ENCODE measurements at places on chromosomes 11 and 22.

DNA sequence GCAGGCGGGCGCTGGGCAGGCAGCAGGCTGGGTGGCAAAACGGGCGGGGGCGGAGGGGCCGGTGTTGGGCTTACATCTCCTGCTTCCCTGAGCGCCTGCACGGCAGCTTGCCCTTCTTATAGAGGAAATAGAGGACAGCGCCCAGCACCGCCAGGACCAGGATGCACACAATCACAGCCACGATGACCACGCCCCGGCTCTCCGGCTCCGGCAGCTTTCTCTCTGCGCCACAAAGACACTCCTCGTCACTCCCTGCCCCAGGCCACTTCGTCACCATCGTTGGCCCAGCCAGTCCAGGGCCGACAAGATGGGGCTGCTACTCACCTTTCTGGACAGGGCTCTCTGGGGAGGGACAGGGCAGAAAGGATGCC lies 6.3 kb downstream of the MCAM start:
- no peak for DNase-seq

DNA sequence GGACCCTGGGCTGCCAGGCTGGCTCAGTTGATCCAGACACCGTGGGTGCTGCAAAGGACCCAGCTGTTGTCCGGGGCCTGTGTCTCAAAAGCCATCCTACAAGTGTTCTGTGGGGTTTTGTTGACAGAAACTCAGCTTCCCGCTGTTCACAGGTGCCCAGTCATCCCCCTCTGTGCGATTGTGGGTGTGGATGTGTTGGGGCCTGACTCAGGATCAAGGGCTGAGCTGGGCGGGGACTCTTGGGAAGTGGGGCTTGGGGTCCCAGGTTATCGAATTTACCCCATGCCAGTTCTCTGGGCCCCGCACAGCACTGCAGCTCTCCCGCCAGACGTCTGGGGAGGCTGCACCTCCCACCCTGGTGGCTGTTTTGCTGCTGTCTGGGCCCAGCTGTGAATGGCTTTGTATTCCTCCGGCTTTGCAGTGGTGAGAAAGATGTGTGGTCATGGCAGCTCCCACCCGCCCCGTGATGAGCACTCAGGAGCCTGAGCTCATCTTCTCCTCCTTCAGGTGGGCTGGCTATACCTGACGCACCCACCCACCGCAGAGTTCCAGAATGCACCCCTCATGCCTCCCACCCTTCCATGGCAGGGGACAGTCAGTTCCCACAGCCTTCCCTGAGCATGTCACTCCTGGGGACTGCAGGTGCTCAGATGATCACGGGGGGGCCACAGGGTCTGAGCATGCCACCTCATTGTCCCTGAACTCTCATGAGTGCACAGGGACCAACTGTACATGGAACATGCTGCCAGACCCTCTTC lies 3.6 kb upstream of the AP2A2 start:
- DNase-seq, result no peak

DNA sequence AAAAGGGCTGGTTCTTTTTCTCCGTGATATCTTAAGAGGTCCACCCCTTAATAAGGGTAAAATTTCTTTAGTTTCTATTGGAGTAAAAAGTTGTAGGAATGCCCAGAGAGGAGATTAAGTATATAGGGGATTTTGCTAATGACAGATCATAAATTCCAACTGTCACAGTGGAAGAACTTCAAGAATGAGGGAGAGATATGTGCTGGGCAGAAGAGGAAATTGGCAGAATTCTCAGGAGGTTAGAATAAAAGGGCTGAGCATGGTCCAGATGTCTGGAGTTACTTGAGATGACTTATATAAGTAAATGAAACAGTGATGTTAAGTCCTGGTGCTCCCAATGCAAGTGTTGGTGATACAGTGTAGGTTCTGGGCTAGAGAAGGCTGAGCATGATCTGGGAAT lies 417.6 kb upstream of the ARHGAP42 start:
- DNase-seq, result no peak

GRCh38 chr11:65918211-65919140 lies at the start of gene C11orf68:
C11orf68 (minus strand) TSS chr11:65919062; CDS start chr11:65919031, 31 bp downstream.
- peak; percentile 29 for DNase-seq

DNA sequence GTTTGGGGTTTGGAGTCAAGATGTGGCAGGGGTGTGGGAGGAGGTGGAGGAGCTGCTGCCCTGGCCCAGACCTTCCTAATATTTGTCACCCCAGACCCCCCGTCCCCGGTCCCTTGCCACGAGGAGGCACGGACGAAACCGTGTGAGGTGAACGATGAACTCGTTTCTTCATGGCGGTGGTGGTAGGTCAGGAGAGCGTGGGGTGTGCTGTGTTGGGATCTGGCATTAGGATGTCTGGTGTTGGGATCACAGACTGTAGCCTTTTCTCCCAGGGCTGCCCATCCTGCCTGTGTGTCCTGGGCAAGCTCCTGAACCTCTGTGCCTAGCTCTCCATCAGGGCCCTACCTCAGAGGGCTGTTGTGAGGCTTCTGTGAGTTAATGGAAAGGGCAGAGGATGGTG lies 8.4 kb downstream of the MAPK8IP2 start:
- no peak for DNase-seq

GRCh38 chr11:2699185-2699530 lies 636 bp downstream of the KCNQ1OT1 start:
- DNase-seq, result no peak

DNA sequence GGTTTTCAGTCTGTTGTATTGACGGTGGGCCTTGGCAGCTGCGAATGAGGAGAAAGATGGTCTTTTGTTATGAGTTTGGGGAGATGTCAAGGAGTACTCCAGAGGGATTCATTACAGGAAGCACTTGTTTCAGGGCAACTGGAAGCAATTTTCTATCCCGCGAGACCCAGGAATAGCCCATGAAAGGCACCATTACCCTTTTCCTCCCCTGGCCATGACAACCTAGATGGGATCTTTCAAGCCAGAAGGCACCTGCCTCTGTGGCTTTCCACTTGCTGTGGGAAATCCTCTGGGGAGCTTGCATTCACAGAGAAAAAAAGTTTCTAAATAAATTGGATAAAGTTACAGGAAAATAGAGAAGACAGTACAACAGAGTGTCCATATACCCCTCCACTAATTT lies 2.7 kb downstream of the ZNF215 start:
- no peak for DNase-seq

GRCh38 chr22:39947220-39948216 lies 12.7 kb upstream of the TMA7B start:
- no peak for DNase-seq

DNA sequence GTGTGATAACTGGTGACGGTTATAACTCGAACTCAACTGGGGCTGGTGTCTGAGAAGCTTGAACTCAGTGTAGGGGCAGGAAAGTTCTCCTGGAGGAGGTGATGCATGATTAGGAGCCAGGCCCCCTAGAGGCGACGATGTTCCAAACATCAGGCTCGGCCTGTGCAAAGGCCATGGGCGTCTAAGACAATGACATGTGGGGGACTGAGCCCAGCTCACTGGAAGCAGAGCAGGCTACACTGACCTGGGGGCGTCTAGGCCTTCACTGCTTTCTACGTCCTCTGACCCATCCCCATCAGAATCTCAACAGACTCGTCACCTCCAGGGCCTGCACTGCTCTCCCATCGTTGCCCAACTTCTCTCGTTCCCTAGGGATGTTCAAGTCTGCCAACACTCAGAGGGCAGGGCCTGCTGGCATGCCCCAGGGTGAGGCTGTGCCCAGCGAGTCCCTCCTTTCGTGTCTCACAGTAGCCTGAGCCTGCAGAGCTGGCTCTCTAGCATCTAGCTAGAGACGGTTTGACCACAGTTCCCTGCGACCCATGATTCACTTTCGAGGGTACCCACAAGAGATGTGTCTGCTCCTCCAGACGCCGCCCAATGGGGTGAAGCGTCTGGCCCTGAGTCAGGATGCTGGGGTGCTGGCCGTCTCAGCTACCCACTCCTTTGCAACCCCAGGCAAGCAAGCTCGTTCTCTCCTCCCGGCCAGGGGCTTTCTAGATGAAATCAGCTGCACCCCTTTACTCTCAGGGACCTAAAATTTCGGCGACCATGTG lies 1.1 kb upstream of the ATG16L2 start:
- peak; percentile 37 for DNase-seq

DNA sequence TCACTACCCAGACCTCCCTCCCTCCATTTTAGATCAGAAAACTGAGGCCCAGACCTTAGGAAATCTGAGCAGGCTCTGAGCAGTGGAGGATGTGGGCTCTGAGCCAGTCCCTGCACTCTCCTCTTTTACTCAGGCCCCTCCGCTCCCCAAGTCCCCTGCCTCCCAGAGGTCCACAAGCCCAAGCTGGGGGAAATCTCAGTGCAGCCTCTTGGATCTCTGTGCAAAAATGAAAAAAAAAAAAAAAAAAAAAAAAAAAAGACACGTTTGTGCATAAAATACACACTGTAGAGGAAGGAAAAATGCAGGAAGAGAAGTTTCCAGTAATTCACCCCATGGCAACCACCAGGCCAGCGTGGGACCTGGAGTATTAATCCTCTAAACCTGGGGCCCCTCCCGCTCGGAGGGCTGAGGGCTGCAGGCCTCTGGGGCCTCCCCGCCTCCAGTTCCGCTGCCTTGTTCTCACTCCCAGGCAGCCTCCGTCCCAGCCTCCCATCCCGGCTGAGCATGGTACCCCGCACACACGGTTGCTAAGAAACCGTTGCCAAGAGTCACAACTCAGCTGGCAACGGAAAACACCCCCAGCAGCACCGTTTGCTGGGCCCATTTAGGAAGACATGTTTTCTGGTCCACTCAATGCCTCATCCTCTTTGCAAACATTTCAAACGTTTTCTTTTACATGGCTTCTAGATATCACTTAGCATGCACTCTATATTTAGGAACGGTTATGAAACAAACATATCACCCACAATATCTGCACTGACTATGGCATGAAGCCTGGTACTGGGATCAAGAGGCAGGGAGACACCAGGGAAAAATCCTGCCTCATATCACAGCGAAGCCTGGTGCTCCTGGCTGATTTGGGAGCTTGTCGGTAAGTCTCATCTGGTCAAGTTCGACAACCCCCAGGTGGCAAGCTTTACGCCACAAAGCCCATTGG lies 227.5 kb downstream of the CTTN start:
- no peak for DNase-seq

DNA sequence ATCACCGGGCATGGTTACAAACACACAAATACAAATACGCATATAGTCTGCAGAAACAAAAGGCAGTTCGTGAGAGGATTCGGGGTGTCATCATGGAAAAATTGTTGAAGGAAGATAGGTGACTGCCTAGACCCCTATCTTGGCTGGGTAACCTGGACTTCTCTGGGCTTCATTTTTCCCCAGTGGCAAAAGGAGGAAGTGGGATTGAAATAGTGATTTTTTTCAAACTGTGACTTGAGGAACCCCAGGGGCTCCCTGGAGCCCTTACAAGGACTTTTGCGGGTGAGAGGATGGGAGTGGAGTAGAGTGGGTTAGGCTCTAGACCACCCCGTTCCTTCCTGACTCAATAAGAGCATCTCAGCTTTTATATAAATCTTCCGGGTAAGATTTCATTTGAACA lies 1.0 kb upstream of the ELF5 start:
- DNase-seq, result no peak

- DNase-seq, result no peak
Observed at GRCh38 chr22:44505796-44506354, 7.8 kb upstream of the RTL6 start.

GRCh38 chr11:819129-819931 lies 616 bp downstream of the PNPLA2 start:
- DNase-seq, result peak; percentile 93

DNA sequence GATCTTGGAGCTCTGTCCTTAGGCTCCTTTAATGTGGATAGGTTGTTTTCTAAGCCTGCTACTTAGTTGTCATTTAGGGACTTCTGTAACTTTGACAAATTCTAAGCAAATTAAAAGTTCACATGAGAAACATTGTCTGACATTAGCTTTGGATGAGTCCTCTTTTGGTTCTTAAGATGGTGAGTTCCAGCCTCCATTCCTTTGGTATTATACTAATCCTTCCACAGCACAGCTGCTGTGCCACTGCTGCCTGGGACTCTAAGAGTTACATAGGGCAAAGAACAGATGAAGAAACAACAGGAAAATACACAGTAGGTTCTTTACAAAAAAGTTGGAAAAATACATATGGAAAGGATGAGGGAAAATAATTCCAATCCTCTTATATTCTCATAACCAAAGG lies 25.3 kb upstream of the PIK3C2A start:
- no peak for DNase-seq

DNA sequence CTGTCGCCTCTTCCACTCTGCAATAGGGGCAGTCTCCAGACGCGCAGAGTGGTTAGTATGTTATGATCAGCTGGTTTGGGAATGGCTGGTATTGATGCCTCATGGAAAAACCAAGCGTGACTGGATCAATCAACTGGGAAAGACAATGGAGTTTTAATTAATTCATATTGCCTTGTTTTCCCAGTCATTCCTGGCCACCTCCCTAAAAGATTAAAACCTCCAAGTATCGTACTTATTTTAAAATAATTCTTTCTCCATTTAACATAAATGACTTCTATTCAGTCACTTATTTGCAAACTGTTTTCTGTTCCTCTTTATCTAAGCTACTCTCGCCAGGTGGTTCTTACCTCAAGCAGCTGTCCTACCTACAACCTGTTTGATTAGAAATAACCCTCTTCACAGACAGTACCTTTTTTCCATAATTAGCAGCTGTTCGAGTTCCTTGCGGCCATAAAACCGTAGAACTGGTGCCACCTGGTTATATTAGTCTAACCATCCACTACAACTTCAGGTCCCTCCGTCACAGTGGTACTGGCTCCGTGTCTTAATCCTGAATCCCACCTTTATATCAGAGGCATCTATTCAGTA lies 898 bp downstream of the ZNF215 start:
- DNase-seq, result no peak

- DNase-seq, result no peak
Observed at GRCh38 chr11:70477176-70477575, 78.8 kb downstream of the CTTN start.

GRCh38 chr11:66068154-66068821 lies 1.8 kb upstream of the PACS1 start:
- DNase-seq, result peak; percentile 75

- no peak for DNase-seq
Observed at GRCh38 chr11:110988671-110989070, 256.9 kb upstream of the POU2AF2 start.

- DNase-seq, result no peak
Observed at GRCh38 chr22:40153192-40153591, 24.5 kb upstream of the TNRC6B start.

DNA sequence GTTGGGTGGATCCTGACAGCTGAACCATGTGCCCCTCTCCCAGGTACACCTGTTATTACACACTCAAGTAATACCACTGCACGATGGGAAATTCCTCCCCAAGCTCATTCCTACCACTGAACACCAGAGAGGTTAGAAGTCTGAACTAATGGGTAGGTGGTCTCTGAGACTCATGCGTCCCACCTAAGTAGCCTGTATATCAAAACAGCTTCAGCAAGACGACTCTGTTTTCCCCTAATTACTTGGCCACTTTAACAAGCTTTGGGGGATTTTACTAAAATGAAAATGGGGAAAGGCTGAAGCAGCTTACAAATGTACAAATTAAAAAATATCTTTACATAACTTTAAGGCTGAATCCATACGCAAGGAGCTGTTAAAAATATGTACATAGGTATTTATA lies 29.4 kb downstream of the LGR4 start:
- no peak for DNase-seq

- DNase-seq, result peak; percentile 10
Observed at GRCh38 chr11:18802381-18803257, 11.0 kb upstream of the PTPN5 start.

Measured in activated T-cell treated with anti-CD3 and anti-CD28 coated beads for 1 hour (primary cell).